CD8-positive, alpha-beta memory T cell (primary cell): ENCODE measurements at places on chromosomes 1 and 21. TPM values are rescaled to one million over a fixed set of nuclear protein-coding genes. Genes with fewer than 3 reads are reported as not detected.

Gene KCNQ4
- not detected for polyA plus RNA-seq

Gene DNAJB4
- 5.3 TPM for polyA plus RNA-seq

Gene GJB5
- not detected for polyA plus RNA-seq

Gene CD53
- polyA plus RNA-seq, result 1,104 TPM

Gene RAD54L
- polyA plus RNA-seq, result 0.39 TPM

Gene CACHD1
- polyA plus RNA-seq, result not detected

Gene OR6N1
- polyA plus RNA-seq, result not detected

Gene FAM72A
- polyA plus RNA-seq, result 0.69 TPM

Gene C1orf21
- polyA plus RNA-seq, result 23.4 TPM

GRCh38 chr1:34684266-34684665, 70.6 kb upstream of the GJB5 start:
- DNase-seq, result no peak
- no peak overlapping the region for H3K27ac ChIP-seq
- H3K36me3 ChIP-seq, result no peaks in the 10 kb centered on the region
- H3K4me1 ChIP-seq, result no peaks in the 10 kb centered on the region
- H3K27me3 ChIP-seq, result no peaks in the 10 kb centered on the region

GRCh38 chr21:46518983-46519583, 60.4 kb downstream of the DIP2A start:
- no peak overlapping the region for H3K4me3 ChIP-seq
- H3K27me3 ChIP-seq, result no peaks in the 10 kb centered on the region
- DNase-seq, result no peak
- peaks cover 4% of the 10 kb centered on the region for H3K36me3 ChIP-seq
- H3K27ac ChIP-seq, result no peak overlapping the region

DNA sequence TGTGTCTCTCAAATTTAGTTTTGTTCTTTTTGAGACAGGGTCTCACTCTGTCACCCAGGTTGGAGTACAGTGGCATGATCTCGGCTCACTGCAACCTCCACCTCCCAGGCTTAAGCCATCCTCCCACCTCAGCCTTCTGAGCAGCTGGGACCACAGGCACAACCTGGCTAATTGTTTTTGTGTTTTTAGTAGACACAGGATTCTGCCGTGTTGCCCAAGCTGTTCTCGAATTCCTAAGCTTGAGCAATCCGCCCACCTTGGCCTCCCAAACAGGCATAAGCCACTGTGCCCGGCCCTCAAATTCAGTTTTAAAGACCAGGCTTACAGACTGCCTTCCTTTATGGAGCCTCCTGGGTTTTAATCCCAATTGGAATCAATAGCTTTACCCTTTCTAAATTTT, 83.7 kb upstream of the SELENON start:
- no peak overlapping the region for H3K4me3 ChIP-seq
- H3K27me3 ChIP-seq, result no peaks in the 10 kb centered on the region
- H3K36me3 ChIP-seq, result no peaks in the 10 kb centered on the region
- H3K4me1 ChIP-seq, result peaks cover 26% of the 10 kb centered on the region
- no peak for DNase-seq

DNA sequence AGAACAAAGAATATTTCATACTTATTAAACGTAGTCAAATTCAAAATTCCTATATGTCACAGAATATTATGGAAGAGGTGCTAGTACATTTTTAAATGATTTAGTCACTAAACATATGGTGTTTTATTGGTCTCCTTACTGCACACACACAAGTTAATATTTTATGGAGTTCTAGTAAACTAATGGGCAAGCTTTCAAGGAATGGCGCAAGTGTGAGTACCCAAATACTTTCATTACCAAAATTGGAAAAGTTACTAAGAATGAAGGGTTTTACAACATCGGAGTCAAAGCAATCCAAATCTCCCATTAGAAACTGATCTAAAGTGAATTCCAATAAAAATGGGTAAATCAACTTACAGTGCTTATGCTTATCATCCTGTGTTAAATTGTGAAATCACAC, 921.9 kb downstream of the ADGRL2 start:
- H3K27ac ChIP-seq, result no peak overlapping the region
- H3K4me1 ChIP-seq, result no peaks in the 10 kb centered on the region
- no peaks in the 10 kb centered on the region for H3K27me3 ChIP-seq
- no peak overlapping the region for H3K4me3 ChIP-seq
- no peak for DNase-seq

DNA sequence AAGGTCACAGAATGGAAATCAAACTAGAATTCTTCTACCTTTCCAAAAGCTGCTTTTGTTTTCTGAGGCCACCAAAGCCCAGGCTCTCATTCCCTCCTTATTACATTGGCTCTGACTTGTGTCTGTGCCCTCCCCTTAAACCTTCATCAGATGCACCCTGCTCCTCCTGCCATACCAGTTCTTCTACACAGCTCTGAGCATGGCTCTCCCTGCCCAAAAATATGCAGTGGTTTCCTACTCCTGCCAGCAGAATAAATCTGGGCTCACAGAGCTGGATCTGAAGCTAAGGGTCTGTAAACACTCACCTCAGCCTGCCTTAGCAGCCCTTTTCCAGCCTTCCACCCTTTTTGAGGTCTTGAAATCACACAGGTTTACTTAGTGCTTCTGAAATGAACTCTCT, 55.0 kb downstream of the TTC3 start:
- no peak overlapping the region for H3K27ac ChIP-seq
- no peak for DNase-seq
- no peak overlapping the region for H3K4me3 ChIP-seq
- H3K36me3 ChIP-seq, result peaks cover 35% of the 10 kb centered on the region
- H3K27me3 ChIP-seq, result no peaks in the 10 kb centered on the region

GRCh38 chr1:69710484-69711189, 142.9 kb downstream of the LRRC7 start:
- H3K4me3 ChIP-seq, result no peak overlapping the region
- H3K36me3 ChIP-seq, result no peaks in the 10 kb centered on the region

- no peak overlapping the region for H3K27ac ChIP-seq
- H3K27me3 ChIP-seq, result no peaks in the 10 kb centered on the region
Measured at GRCh38 chr1:95437011-95437410, 203.0 kb downstream of the RWDD3 start.

DNA sequence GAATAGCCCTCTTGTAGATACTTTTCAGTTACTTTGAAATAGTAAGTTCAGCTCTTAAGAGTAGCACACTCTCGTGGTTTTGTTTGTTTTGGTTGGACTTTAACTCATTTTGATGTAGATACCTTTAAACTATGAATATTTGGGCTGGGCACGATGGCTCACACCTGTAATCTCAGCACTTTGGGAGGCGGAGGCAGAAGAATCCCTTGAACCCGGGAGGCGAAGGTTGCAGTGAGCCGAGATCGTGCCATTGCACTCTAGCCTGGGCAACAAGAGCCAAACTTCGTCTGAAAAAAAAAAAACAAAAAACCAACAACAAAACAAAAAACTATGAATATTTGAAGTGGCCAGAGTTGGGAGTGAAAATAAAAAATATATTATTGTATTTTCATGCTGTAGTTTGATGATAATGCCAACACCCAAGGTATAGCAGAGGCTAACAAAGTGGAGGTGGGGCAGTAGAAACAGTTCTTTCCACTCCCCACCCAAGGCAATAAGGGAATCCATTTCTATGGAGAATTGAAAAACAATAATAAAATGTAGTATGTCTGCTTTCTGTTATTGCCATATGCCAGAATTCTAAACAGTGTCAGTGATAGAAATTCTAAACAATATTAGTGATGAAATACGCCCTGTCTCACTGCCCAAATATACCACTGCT, 1.7 kb downstream of the ZNF326 start:
- peak overlapping the region; percentile 86 for H3K27ac ChIP-seq
- no peak for DNase-seq
- peak overlapping the region; percentile 81 for H3K4me3 ChIP-seq
- no peaks in the 10 kb centered on the region for H3K36me3 ChIP-seq
- H3K4me1 ChIP-seq, result peaks cover 27% of the 10 kb centered on the region

DNA sequence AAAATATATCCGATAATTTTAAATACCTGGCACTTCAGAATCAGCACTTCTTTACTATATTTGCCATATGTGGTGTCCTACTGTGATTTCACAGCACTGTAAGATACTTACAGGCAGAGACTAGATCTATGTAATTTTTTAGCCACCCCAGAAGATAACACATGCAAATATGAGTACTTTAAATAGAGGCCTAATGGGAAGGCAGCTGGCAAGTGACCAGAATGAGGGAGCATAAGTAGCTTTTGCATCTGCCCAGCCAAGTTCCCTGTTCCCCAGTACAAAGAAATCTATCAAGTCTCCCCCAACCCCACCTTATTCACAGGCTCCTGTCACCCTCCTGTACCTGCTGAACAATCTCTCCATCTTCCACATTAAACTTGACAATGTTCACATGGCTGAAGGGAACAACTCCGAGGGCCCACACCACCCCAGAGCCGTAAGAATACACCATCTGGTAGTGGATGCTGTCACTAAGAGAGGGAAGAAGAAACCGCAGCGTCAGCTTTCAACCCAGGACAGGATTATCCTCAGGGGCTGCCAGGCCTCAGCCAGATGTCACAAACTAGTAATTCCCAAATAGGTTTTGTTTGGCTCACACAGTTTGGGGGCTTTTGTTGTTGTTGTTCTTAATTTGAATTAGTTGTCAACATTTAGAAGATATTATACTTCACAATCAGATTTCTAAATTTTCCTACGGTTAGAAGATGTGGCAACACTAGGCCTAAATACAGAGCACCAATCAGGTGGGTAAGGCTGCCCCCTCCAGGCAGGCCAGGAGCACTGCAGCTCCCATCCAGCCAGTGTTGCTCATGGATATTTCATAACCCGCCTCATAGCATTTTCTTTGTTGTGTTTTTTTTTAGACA, 10.4 kb downstream of the EMC1 start:
- H3K4me3 ChIP-seq, result no peak overlapping the region
- peaks cover 70% of the 10 kb centered on the region for H3K36me3 ChIP-seq
- no peaks in the 10 kb centered on the region for H3K27me3 ChIP-seq
- DNase-seq, result peak; percentile 64
- H3K4me1 ChIP-seq, result no peaks in the 10 kb centered on the region

DNA sequence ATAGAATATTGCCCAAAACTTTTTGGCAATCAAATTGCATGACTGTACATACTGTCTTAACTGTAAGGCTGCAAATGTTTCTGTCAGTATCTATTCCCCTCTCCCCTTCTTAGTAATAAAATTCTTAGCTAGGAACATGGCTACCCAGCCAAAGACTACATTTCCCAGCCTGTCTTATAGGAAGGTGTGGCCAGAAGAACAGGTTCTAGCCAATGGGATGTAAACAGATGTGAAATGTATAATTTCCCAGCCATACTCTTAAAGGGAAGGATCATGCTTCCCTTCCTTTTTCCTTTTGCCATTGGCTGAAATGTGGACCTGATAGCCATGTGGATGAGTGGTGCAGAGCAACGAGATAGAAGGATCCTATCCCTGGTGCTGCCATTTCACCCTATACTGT, 7.0 kb upstream of the HIVEP3 start:
- no peaks in the 10 kb centered on the region for H3K27me3 ChIP-seq
- no peak overlapping the region for H3K4me3 ChIP-seq
- no peaks in the 10 kb centered on the region for H3K4me1 ChIP-seq
- DNase-seq, result no peak
- H3K27ac ChIP-seq, result no peak overlapping the region

GRCh38 chr1:167339405-167339804, 118.7 kb downstream of the POU2F1 start:
- H3K36me3 ChIP-seq, result no peaks in the 10 kb centered on the region
- no peak overlapping the region for H3K27ac ChIP-seq
- no peak for DNase-seq
- H3K27me3 ChIP-seq, result no peaks in the 10 kb centered on the region
- no peaks in the 10 kb centered on the region for H3K4me1 ChIP-seq

- H3K36me3 ChIP-seq, result no peaks in the 10 kb centered on the region
- no peak overlapping the region for H3K27ac ChIP-seq
- H3K4me1 ChIP-seq, result no peaks in the 10 kb centered on the region
Measured at GRCh38 chr1:24779689-24780464, 34.6 kb downstream of the CLIC4 start.

- H3K27me3 ChIP-seq, result no peaks in the 10 kb centered on the region
- no peaks in the 10 kb centered on the region for H3K4me1 ChIP-seq
- no peak overlapping the region for H3K27ac ChIP-seq
- no peak overlapping the region for H3K4me3 ChIP-seq
- no peaks in the 10 kb centered on the region for H3K36me3 ChIP-seq
Measured at GRCh38 chr1:69569175-69569541, 1.4 kb downstream of the LRRC7 start.

- DNase-seq, result no peak
- H3K27ac ChIP-seq, result no peak overlapping the region
- no peaks in the 10 kb centered on the region for H3K27me3 ChIP-seq
- H3K4me1 ChIP-seq, result no peaks in the 10 kb centered on the region
Measured at GRCh38 chr1:234683861-234684632, 74.1 kb upstream of the IRF2BP2 start.

DNA sequence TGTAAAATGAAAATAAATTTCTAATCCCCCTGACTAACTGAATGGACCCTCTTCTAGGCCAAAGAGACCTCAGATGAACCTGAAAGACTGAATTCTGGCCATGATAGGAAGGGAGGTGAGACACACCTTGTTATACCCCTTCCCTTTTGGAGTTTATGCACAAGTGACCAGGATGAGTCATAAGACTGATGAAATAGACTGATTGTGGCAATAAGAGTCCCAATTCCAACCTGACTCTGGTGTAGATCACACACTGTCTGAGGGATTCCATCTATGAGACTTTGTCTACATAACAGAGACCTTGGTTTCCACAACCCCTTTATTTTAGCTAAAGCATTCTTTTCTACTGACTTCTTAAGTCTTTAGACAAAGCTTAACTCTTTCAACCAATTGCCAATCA, 13.5 kb upstream of the OR2G2 start:
- H3K36me3 ChIP-seq, result no peaks in the 10 kb centered on the region
- H3K4me3 ChIP-seq, result no peak overlapping the region
- H3K27me3 ChIP-seq, result no peaks in the 10 kb centered on the region

DNA sequence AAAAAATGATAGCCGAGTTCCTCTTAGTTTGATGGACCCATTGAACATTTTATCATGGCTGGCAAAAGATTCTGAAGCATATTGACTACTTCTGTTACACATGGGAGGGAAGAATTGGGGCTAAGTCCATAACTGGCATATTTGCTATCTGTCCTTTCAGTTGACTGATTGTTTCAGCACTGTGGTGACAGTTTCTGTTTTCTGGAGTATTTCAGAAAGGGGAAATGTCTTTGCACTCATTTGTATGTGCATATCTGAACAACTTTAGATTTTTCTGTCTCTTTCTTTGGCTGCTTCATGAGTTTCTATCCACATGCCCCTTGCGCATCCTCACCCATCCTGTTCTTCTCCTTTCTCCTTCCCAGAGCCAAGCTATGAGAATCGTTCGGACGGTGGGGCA, 33.2 kb downstream of the SPATA46 start:
- no peak overlapping the region for H3K27ac ChIP-seq
- H3K4me1 ChIP-seq, result no peaks in the 10 kb centered on the region
- H3K4me3 ChIP-seq, result no peak overlapping the region
- H3K27me3 ChIP-seq, result no peaks in the 10 kb centered on the region

DNA sequence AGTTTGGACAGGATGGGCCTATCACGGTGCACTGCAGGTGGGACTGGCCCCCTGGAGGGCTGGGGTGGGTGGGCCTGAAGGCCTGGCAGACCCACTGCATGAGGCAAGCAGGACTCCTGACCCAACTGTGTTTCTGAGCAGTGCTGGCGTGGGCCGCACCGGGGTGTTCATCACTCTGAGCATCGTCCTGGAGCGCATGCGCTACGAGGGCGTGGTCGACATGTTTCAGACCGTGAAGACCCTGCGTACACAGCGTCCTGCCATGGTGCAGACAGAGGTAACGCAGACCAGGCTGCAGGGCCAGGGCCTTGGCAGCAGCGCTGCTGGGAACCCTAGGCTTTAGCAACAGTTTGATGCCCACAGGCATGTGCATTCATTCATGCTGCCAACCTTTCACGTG, 29.0 kb upstream of the KDM4A start:
- no peak overlapping the region for H3K4me3 ChIP-seq
- H3K36me3 ChIP-seq, result no peaks in the 10 kb centered on the region
- no peaks in the 10 kb centered on the region for H3K4me1 ChIP-seq
- no peak for DNase-seq
